NCI-H460 (cell line): ENCODE measurements at places on chromosomes 12 and 14. TPM values are rescaled to one million over a fixed set of nuclear protein-coding genes. Genes with fewer than 3 reads are reported as not detected.
A peak's percentile ranks its signal among the peaks of the same experiment; 100 is the strongest.

- no peak for DNase-seq
Observed at GRCh38 chr12:6072302-6072752, 52.1 kb downstream of the VWF start.

The TOMM20L gene
- total RNA-seq: not detected in 2 replicates

DNA sequence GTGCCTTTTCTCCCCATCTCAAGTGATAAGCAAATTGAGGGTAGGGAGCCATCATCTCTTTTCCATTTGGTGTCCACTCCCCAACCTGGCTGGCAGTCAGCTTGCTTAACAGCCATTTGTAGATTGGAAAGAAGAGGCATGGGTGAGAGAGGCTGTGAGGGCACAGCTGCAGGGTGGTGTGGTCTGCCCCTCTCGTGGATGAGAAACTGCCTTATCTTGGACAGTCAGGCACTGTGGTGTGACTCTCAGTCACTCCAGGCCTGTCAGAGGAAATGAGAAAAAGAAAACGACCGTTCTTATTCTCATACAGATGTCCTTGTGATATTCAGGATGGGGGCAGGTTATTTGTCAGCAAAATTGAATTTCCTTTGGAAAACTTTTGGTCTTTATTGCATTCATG, 65.1 kb upstream of the SRSF5 start:
- no peak for DNase-seq

GRCh38 chr14:76203086-76204001, 51.6 kb downstream of the GPATCH2L start:
- DNase-seq: no peak

The PGF gene
- 0.37 and 0.92 TPM in 2 replicates for total RNA-seq

The GPR132 gene
- total RNA-seq: 0.78 TPM in 1 of 2 replicates, not detected in the other

DNA sequence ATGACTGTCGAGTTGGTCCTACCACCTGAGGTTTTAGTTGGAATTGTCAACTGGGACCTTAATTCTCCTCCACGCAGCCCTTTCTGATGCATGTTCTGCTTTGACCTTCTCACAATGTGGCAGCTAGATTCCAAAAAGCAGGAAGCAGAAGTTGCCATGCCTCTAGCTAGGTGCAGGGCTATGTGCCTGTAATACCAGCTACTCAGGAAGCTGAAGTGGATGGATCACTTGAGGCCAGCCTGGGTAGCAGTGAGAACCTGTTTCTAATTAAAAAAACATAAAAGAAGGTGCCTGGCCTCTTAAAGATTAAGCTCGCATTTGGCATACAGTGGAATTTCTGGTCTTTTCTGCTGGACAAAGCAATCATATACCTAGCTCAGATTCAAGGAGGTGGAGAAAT, 77.1 kb downstream of the FGD4 start:
- no peak for DNase-seq

The SCN8A gene
- total RNA-seq: 0.02 and 0.06 TPM in 2 replicates

DNA sequence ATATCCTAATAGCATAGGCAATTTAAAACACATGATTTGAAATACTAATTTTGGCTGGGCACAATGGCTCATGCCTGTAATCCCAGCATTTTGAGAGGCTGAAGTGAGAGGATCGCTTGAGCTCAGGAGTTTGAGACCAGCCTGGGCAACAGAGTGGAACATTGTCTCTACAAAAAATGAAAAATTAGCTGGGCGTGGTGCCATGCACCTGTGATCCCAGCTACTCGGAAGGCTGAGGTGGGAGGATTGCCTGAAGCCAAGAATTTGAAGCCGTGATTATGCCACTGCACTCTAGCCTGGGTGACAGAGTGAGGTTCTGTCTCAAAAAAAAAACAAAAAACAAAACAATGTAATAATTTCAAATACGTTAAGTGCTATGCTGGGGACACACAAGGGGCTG, 83.3 kb downstream of the SSPN start:
- DNase-seq: no peak

- no peak for DNase-seq
Observed at GRCh38 chr12:103580026-103580425, 7.0 kb upstream of the STAB2 start.

The LRRC43 gene
- total RNA-seq: not detected in 2 replicates

The TAS2R9 gene
- not detected in 2 replicates for total RNA-seq

GRCh38 chr12:7667125-7667524, 1.4 kb upstream of the APOBEC1 start:
- peak; percentile 22 for DNase-seq

DNA sequence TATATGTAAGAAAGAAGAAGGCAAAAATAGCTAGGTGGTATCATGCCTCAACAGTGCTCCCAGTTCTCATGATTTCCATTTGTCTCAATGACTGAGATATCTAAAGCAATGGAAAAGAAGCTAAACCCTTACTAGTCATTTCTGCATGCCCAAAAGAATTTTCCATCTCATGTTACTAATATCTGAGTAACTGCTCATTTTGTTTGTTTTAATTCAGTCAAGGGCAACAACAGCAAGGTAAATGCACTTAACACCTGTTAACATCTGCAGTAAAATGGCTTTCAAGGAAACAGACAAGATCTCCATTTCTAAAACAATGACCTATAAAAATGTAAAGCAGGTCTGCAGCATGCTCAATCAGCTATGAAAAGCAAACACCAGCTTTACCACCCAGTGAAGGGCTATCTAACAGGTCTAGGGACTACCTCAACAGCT, 19.4 kb upstream of the SELPLG start:
- DNase-seq: no peak

GRCh38 chr12:29616664-29617406, 119.3 kb upstream of the OVCH1 start:
- peak; percentile 3 for DNase-seq

- no peak for DNase-seq
Observed at GRCh38 chr12:132062481-132062880, 81.6 kb downstream of the DDX51 start.

The KLRK1 gene
- not detected in 2 replicates for total RNA-seq

- no peak for DNase-seq
Observed at GRCh38 chr12:5964913-5965900, 20.1 kb upstream of the ANO2 start.

The ZC2HC1C gene
- total RNA-seq: 0.64 and 0.72 TPM in 2 replicates

DNA sequence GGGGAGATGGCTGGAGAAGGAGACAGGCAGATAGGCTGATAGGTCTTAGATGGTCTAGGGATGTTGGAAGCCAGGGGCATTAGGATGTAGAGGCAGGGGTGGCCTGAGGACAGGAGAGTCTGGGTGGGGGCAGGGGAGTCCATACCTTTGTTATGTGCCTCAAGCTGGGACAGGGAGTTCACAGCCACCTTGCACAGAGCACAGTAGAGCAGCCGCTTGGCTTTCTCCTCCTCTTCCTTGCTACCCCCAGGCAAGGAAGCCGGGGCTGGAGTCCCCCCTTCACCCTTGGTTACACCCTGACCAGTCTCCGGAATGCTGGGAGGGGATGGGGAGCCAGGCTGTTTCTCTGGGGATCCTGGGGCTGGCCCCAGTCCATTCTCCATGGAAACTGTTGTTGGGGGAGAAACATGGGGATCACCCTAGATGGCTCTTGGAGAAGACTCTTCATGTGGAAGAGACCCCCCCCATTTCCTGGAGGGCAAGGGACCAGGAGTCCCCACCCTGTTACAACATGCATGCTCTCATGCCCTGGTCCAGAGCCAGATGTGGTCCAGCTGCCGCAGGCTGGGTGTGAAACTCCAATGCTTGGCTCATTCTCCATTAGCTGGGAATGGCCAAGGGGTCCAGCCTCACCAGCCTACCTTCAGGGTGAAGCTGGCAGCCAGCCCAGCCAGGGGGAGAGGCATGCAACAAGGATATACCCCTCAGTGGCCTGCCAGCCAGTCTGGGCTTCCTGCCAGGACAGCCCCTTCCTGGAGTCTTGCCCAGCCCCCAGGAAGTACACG, 7.2 kb upstream of the GPR84 start:
- DNase-seq: no peak

The KLRG1 gene
- 0.67 and 0.89 TPM in 2 replicates for total RNA-seq

- DNase-seq: no peak
Observed at GRCh38 chr14:103606963-103607668, 21.9 kb upstream of the KLC1 start.

The KRT78 gene
- total RNA-seq: not detected in 2 replicates

The DPPA3 gene
- total RNA-seq: not detected in 2 replicates

GRCh38 chr12:107131832-107132616, 38.7 kb upstream of the CRY1 start:
- peak; percentile 58 for DNase-seq

The FKBP11 gene
- 47.1 and 54.6 TPM in 2 replicates for total RNA-seq
